ENCODE measurements at places on chromosomes 5 and 9.

DNA sequence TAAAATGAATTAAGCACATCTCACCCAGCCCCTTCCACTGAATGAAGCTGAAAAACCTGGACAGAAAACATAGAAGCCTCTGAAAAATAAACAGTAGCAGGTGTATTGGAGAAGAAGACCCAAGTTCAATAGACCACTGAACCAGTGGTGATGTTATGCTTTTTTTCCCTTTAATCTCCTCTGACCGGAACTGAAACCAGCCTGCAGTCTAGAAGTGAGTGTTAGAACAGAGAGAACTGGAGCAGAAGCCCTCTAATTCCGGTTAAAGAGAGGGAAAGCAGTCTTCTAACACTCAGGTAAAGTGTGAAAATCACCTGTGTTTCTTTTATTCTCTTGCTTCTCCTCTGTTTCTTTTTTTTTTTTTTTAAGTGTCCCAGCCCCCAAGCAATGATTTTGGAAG lies 83.5 kb upstream of the CCL21 start:
- DNase-seq: no peak

DNA sequence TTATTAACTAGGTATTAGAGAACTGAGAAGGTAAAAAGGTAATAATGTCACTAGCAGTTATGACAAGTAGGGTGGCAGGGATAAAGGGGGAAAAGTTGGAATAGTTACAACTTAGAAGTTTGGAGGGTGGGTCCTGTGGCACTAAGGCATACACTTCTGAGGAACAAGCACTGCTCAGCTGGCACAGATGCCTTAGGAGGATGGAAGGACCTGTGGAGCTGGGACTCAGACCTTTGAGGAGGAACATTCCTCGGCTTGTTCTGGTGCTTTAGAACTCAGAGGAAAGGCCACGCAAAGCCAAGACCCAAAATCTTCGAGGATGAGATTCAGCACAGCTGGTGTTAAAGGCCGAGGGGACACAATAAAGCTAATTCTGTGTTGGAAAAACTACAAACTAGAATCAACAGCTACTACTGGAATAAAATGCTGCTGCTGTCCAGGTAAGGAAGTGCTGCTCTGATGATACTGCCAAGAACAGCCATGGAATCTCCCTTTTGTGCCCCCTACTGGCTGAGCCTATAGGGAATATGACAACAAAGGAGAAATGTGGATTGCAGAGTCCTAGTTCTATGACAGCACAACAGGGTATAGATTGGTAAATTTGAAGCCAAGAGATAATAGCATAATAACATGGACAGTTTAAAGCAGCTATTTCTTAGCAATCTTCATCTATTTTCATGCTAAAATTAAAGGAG lies 126.7 kb downstream of the SLC25A46 start:
- DNase-seq: peak; percentile 36

DNA sequence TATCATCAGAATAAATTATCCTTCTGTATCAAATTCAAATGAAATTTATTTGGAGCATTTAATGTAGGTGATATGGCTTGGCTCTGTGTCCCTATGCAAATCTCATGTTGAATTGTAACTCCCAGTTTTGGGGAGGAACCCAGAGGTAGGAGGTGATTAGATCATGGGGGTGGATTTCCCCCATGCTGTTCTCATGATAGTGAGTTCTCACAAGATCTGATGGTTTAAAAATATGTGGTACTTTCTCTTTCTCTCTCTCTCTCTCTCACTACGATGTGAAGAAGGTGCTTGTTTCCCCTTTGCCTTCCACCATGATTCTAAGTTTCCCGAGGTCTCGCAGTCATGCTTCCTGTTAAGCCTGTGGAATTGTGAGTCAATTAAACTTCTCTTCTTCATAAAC lies 678.4 kb upstream of the RGMB start:
- DNase-seq: peak; percentile 22

DNA sequence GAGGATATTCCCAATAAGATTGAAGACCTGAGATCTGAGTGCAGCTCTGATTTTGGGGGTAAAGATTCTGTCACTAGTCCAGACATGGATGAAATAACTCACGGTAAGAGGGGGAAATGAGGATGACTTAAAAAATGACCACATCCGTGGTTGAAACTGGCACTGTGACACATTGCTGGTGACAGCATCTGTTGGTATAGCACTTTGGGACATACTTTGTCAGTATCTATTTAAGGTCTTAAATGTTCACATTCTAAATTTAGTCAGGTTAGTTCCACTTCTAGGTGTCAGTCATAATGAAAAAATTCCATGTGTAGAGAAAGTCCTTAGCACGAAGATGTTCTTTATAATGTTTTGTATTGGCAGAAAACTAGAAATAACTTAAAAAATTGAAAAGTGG lies 70.9 kb downstream of the GAPVD1 start:
- DNase-seq: no peak

DNA sequence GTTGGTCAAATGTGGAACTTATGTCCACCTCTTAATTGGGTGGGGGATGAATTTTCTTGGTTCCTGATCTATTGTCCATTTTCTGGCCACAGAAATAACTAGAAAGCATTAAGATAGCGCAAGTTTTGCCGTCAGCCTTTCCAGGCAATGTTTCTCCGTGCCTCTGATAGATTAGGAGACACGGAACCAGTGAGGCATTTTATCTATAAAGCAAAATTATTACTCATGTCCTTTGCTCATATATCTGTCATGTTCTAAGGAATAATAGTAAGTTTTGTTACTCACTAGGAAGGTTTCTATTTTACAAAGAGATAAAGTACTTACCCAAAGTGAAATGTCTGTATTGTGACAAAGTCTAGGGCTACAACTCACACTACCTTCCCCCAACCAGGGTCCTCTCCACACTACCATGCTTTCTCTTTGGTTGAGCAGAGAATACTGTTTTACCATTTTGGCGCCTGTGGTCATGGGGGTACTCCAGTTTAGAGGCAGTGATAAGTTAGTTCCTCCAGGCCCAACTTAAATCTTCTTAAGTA lies 19.9 kb upstream of the IL9 start:
- DNase-seq: no peak

GRCh38 chr9:93886911-93887310 lies 68.2 kb downstream of the BARX1 start:
- DNase-seq: no peak

DNA sequence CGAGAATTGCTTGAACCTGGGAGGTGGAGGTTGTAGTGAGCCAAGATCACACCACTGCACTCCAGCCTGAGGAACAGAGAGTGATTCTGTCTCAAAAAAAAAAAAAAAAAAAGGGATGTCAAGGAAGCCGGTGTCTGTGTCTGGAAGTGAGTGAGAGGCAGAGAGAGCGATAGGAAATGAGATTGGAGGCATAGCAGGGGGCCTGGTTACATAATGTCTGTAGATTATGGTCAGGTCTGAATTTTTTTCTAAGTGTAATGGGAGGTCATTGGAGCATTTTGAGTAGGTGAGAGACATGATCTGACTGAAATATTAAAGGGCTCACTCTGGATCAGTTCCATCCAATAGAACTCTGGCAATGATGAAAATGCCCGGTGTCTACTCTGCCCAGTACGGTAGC lies 40.4 kb upstream of the CTNNA1 start:
- no peak for DNase-seq

DNA sequence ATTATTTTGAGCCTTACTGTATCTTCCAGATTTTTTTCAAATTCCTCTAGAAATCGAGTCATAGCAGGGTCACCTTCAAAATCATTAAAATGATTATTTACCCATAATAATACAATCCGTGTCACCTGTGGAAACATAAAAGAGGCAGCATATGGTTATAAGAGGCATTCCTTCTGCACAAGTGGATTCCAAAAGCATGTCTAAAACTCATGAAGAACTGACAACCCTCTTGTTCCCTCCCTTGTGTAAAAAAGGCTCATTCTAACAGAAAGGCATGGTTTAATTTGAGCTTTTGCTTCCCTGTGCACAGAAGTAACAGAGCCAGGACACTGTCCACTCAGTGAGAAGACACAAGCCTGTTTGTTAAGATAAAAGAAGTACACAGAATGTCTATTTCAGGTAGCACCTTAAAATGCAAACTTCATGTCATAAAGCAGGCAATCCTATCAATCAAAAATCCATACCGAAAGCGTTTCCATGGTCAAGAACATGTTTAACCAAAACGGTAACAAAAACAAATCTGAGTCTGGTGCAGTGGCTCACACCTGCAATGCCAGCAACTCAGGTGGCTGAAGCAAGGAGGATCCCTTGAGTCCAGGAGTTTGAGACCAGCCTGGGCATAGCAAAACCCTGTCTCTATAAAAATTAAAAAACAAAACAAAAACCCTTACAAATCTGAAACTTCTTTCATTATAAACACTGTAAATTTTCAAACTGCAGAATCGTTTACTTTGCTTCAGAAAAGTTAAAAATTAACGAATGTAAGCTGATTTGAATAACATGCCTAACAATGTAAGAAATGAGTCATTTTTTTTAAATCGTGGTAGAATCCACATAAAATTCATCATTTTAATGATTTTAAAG lies 139.3 kb downstream of the RAPGEF6 start:
- DNase-seq: no peak

DNA sequence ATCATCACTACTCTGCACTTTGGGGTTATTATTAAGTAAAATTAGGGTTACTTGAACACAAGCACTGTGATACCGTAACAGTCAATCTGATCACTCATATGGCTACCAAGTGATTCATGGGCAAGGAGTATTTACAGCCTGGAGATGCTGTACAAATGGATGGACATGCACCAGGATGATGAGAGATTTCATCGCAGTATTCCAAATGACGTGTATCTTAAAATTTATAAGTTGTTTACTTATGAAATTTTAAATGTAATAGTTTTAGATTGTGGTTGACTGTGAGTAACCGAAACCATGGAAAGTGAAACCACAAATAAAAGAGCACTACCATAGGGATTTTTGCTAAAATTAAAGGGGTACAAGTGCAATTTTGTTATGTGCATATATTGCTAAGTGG lies 462.2 kb upstream of the PTGER4 start:
- DNase-seq: no peak

- peak; percentile 15 for DNase-seq
Measured at GRCh38 chr9:109699019-109699418, 81.0 kb upstream of the PALM2AKAP2 start.

- no peak for DNase-seq
Measured at GRCh38 chr9:85527331-85528020, 214.3 kb downstream of the AGTPBP1 start.

All from EH (cell line).